NCI-H2171 treated with DMSO at 0.1 percent for 48 hours (cell line): ENCODE measurements at places on chromosomes 5 and 9.

- DNase-seq, result no peak
These were observed 124.5 kb downstream of the EDIL3 start for GRCh38 chr5:84260140-84260539.

- no peak for DNase-seq
These were observed 168.4 kb downstream of the CCDC192 start for GRCh38 chr5:127871503-127872153.

GRCh38 chr5:14101922-14102321 is 41.2 kb upstream of the TRIO start:
- DNase-seq, result no peak

- DNase-seq, result peak; percentile 90
These were observed 5.0 kb upstream of the IL3 start for GRCh38 chr5:132055441-132055807.

GRCh38 chr9:129068990-129069861 is 11.7 kb upstream of the DOLPP1 start:
- no peak for DNase-seq

- no peak for DNase-seq
These were observed 163.7 kb downstream of the COL23A1 start for GRCh38 chr5:178426326-178427130.

GRCh38 chr9:84103651-84104377 is 123.2 kb downstream of the RMI1 start:
- DNase-seq, result no peak
